ENCODE measurements at places on chromosomes 4 and X. TPM values are rescaled to one million over a fixed set of nuclear protein-coding genes. Genes with fewer than 3 reads are reported as not detected.
A peak's percentile ranks its signal among the peaks of the same experiment; 100 is the strongest.

CXCL8 gene
- total RNA-seq = 0.80 TPM

SYTL4 gene
- not detected for total RNA-seq

USP17L25 gene
- total RNA-seq = not detected

TCEAL6 gene
- total RNA-seq = not detected

UGT2A3 gene
- total RNA-seq = not detected

PPP2R2C gene
- not detected for total RNA-seq

CT83 gene
- total RNA-seq = not detected

GAGE12E gene
- total RNA-seq = not detected

TBC1D8B gene
- 2.2 TPM for total RNA-seq

LARP1B gene
- 15.3 TPM for total RNA-seq

EXOC1L gene
- not detected for total RNA-seq

CEP135 gene
- 15.7 TPM for total RNA-seq

IGFBP7 gene
- total RNA-seq = 0.35 TPM

BTC gene
- not detected for total RNA-seq

TCEAL2 gene
- not detected for total RNA-seq

PTPN13 gene
- 0.37 TPM for total RNA-seq

GRCh38 chr4:169201222-169202144, 69.3 kb downstream of the SH3RF1 start:
- H3K4me3 ChIP-seq = no peak overlapping the region
- H3K27me3 ChIP-seq = peaks cover 13% of the 10 kb centered on the region
- H3K27ac ChIP-seq = no peak overlapping the region
- no peaks in the 10 kb centered on the region for H3K36me3 ChIP-seq

- no peaks in the 10 kb centered on the region for H3K4me1 ChIP-seq
- no peak for DNase-seq
- no peaks in the 10 kb centered on the region for H3K27me3 ChIP-seq
Measured at GRCh38 chrX:121585626-121586025, 538.2 kb downstream of the GLUD2 start.

GRCh38 chr4:121697564-121697963, 784 bp upstream of the ANXA5 start:
- peak overlapping the region; percentile 96 for H3K4me3 ChIP-seq
- peaks cover 37% of the 10 kb centered on the region for H3K27me3 ChIP-seq
- H3K27ac ChIP-seq = peak overlapping the region; percentile 86
- peaks cover 34% of the 10 kb centered on the region for H3K4me1 ChIP-seq
- peak; percentile 50 for DNase-seq
- peaks cover 20% of the 10 kb centered on the region for H3K36me3 ChIP-seq

DNA sequence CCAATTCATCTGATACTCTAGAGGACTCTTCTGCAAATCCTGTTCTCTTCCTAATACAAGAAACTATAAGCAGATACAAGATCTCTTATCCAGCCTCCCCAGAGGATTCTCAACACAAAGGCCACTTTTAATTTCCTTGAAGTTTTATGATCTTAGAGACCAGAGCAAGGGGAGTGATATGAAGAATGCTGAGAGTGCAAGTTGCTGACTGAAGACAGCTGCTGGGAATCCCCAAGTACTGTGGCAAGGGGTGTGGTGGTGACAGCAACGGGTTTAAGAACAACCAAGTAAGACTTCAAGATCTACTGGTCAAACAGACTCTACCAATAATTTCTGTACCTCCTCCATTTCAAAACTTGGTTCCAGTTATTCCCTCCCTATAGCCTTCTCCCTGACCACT, 7.0 kb downstream of the AMMECR1 start:
- H3K36me3 ChIP-seq = peaks cover 4% of the 10 kb centered on the region
- H3K27me3 ChIP-seq = no peaks in the 10 kb centered on the region
- H3K4me3 ChIP-seq = no peak overlapping the region
- peak; percentile 55 for DNase-seq

DNA sequence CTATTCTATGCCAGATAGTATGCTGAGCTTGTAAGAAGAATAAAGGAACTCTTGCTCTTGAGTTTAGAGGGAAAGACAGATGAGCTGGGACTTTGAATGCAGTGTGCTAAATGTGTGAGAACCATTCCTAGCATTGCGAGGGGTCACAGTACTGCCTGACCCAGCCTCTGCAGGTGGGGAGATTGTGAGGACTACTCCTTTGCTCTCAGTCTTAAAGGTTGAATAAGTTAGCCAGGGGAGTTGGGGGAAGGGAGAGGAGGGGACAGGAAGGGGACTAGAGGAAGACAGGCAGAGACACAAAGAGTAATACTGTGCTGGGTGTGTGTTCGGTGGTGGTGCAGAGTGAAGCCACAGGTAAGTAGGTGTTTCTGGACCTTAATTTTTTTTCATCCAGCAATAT, 41.7 kb downstream of the DCUN1D4 start:
- H3K4me1 ChIP-seq = peaks cover 5% of the 10 kb centered on the region
- H3K4me3 ChIP-seq = no peak overlapping the region
- no peak for DNase-seq
- no peak overlapping the region for H3K27ac ChIP-seq
- H3K36me3 ChIP-seq = peaks cover 14% of the 10 kb centered on the region

- DNase-seq = no peak
- H3K4me1 ChIP-seq = peaks cover 11% of the 10 kb centered on the region
- no peak overlapping the region for H3K27ac ChIP-seq
- peaks cover 44% of the 10 kb centered on the region for H3K27me3 ChIP-seq
Measured at GRCh38 chr4:86595426-86595805, 1.3 kb downstream of the PTPN13 start.

GRCh38 chr4:127352220-127353113, 280.3 kb upstream of the INTU start:
- H3K27ac ChIP-seq = no peak overlapping the region
- H3K4me1 ChIP-seq = no peaks in the 10 kb centered on the region
- H3K36me3 ChIP-seq = no peaks in the 10 kb centered on the region
- no peak for DNase-seq
- H3K27me3 ChIP-seq = no peaks in the 10 kb centered on the region

GRCh38 chrX:36348509-36348908, 429.0 kb downstream of the CFAP47 start:
- no peaks in the 10 kb centered on the region for H3K4me1 ChIP-seq
- DNase-seq = no peak
- no peaks in the 10 kb centered on the region for H3K36me3 ChIP-seq
- no peaks in the 10 kb centered on the region for H3K27me3 ChIP-seq
- H3K27ac ChIP-seq = no peak overlapping the region
- no peak overlapping the region for H3K4me3 ChIP-seq

- no peaks in the 10 kb centered on the region for H3K36me3 ChIP-seq
- peaks cover 42% of the 10 kb centered on the region for H3K4me1 ChIP-seq
Measured at GRCh38 chrX:153905481-153906095, 1.1 kb downstream of the AVPR2 start.

DNA sequence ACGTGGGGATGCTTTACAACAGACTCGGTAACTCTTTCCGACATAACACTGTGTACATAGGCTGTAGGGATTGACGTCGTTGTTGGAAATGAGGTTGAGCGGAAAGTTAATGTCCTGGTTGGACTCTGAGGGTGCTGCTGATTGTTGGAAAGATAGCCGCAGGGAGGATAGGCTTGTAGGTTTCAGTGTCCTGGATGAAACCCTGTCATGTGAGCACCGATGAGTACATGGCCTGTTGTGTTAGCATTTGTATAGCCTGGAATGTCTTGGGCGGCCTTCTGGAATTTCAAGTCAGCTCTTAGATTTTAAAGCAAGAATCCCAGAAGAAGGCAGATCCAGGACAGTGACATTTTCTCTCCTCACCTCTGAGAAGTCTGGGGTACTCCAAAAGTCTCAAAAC, 63.3 kb downstream of the TBC1D14 start:
- DNase-seq = no peak
- no peaks in the 10 kb centered on the region for H3K27me3 ChIP-seq
- H3K36me3 ChIP-seq = peaks cover 8% of the 10 kb centered on the region
- H3K4me3 ChIP-seq = no peak overlapping the region

- no peaks in the 10 kb centered on the region for H3K27me3 ChIP-seq
- H3K4me3 ChIP-seq = no peak overlapping the region
- peaks cover 57% of the 10 kb centered on the region for H3K36me3 ChIP-seq
- peaks cover 53% of the 10 kb centered on the region for H3K4me1 ChIP-seq
Measured at GRCh38 chr4:80011636-80012236, 61.3 kb downstream of the ANTXR2 start.

- peaks cover 6% of the 10 kb centered on the region for H3K27me3 ChIP-seq
- H3K27ac ChIP-seq = no peak overlapping the region
- peaks cover 2% of the 10 kb centered on the region for H3K4me1 ChIP-seq
- DNase-seq = no peak
Measured at GRCh38 chr4:143251779-143252178, 67.1 kb downstream of the USP38 start.

DNA sequence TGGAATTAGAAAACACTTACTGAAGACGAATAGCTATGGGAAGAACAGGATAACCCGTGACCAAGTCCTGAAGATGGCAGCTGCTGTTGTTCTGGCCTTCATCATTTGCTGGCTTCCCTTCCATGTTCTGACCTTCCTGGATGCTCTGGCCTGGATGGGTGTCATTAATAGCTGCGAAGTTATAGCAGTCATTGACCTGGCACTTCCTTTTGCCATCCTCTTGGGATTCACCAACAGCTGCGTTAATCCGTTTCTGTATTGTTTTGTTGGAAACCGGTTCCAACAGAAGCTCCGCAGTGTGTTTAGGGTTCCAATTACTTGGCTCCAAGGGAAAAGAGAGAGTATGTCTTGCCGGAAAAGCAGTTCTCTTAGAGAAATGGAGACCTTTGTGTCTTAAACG, 2.4 kb downstream of the AGTR2 start:
- H3K27ac ChIP-seq = no peak overlapping the region
- no peak for DNase-seq
- no peaks in the 10 kb centered on the region for H3K4me1 ChIP-seq
- no peaks in the 10 kb centered on the region for H3K36me3 ChIP-seq
- H3K4me3 ChIP-seq = no peak overlapping the region

GRCh38 chr4:3391422-3391821, 50.3 kb upstream of the HGFAC start:
- H3K4me1 ChIP-seq = no peaks in the 10 kb centered on the region
- no peak for DNase-seq
- no peak overlapping the region for H3K4me3 ChIP-seq
- H3K27ac ChIP-seq = no peak overlapping the region

GRCh38 chr4:167428156-167428555, 193.9 kb upstream of the SPOCK3 start:
- H3K27me3 ChIP-seq = no peaks in the 10 kb centered on the region
- no peak overlapping the region for H3K4me3 ChIP-seq

DNA sequence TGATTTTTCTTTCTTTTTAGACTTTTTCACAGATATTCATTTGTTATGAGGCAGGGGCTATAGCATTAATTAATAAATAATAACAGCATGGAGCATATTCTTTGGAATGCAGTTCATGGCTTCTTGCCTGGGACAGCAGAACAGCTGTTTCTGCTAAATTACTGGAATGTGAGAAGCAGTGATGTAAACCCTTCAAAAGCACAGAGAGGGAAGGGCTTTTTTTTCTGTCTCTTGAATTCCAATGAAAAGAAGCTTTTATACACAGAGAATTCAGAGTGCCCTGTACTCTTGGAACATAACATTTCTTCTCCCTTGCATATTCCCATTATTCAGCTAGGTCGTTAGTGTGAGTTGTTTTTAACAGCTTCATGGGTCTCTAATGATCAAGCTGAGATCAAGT, 28.5 kb upstream of the ANK2 start:
- H3K27ac ChIP-seq = no peak overlapping the region
- H3K4me3 ChIP-seq = no peak overlapping the region
- no peaks in the 10 kb centered on the region for H3K36me3 ChIP-seq
- no peaks in the 10 kb centered on the region for H3K4me1 ChIP-seq
- H3K27me3 ChIP-seq = peaks cover 4% of the 10 kb centered on the region

DNA sequence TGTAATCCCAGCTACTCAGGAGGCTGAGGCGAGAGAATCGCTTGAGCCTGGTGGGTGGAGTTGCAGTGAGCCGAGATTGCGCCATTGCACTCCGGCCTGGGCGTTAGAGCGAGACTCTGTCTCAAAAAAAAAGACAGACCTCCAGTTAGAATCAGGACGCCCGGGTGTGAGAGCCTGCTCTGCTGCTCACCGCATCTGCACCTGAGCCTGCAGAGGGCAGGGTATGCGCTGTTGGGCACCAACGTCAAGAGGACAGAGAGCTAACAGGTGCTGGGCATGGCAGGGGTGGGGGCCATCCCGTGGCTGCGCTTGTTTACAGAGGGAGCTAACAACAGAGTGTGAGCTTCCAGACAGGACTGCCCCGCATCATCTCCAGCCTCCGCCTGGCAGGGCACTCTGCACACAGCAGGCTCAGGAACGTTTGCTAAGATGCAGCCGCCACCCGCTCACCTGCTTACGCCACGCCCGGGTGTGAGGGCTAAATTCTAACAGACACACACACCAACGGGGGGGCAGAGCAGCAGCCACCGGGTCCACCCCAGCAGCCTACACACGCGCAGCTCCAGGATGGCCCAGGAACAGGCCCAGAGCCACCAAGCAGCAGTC, 50.0 kb upstream of the CPLX1 start:
- DNase-seq = no peak
- no peak overlapping the region for H3K4me3 ChIP-seq
- H3K36me3 ChIP-seq = peaks cover 34% of the 10 kb centered on the region
- peaks cover 25% of the 10 kb centered on the region for H3K4me1 ChIP-seq
- H3K27me3 ChIP-seq = no peaks in the 10 kb centered on the region

Measured in activated CD8-positive, alpha-beta memory T cell treated with anti-CD3 and anti-CD28 coated beads, Interleukin-2, amount 10 ng/mL, durations not matched to agents 7 days and 5 days (primary cell).